ENCODE measurements at places on chromosomes 6 and 20. TPM values are rescaled to one million over a fixed set of nuclear protein-coding genes. Genes with fewer than 3 reads are reported as not detected.

The PARD6B gene
- total RNA-seq: 4.0 TPM

The MARCKS gene
- total RNA-seq: 442 TPM

DNA sequence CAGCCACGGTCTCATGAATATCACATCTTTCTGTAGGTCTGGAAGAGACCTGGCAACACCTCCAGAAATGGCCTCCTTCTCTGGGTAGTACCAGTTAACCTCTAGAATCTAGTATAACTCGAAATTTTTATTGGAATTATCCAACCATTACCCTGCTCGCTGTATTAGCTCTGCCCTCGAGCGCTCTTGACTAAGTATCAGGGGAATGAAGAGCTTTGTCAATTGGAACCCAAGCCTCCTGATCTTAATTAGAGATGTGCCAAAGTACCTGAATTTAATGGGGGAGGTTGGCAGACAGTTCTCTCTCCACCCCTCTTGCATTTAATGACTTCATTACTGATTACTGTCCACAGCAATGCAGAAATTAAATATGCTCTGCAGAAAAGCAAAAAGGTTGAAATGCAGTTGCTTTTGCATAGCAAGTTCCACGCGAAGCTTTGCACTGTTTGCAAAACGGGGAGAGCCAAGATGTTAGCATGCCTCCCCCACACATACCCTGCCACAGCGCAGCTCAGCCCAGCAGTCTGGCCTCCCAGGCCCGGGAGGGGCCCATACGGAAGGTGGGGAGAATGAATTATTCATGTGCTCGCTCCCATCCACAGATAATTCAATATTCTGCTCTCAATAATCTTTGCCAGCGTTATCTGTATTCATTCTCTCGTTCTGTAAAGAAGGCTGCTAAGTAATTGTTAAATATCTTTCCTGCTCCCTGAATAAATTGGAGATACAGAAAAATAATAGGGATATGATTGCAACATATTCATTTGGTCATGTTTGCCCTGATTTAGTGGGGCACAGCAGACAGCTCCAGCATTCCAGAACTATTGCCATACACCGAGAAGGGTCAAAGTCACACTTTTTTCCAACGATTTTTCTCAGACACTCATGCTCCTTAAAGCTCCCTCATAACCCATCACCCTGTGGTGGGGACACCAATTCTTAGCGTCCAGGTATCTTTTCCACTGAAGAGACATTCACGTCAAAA lies 305.8 kb downstream of the CDH26 start:
- DNase-seq: no peak

DNA sequence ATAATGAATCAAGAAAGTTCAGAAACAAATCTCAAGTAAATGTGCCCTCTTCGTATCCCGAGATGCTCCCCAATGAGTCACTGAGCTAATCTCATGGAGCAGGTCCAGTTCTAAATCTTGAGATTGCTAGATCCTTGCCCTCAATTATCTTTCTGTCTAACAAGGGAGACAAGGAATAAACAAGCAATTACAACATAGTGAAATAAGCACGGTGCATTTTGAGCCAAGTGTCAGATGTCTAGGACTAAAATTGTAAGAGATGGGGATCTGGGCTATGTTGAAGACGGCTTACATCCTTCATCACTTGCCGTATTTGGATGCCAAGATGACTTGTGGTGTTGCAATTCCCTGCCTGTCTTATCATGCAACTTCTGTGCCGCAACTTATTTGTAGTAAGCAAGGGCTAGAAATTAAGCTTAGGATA lies 56.5 kb upstream of the ADGRF1 start:
- no peak for DNase-seq
